ENCODE measurements at places on chromosomes 16 and 17. TPM values are rescaled to one million over a fixed set of nuclear protein-coding genes. Genes with fewer than 3 reads are reported as not detected.

The ATPAF2 gene
- total RNA-seq = 20.6 TPM

The KRT39 gene
- total RNA-seq = not detected

The KRT17 gene
- 1.2 TPM for total RNA-seq

The SMPD3 gene
- total RNA-seq = not detected

The CHD9 gene
- 63.6 TPM for total RNA-seq

The TRIM16 gene
- 35.3 TPM for total RNA-seq

The SLX1B gene
- total RNA-seq = 20.1 TPM

The MT1M gene
- total RNA-seq = 24.6 TPM

The ABI3 gene
- under 0.01 TPM for total RNA-seq

The KRT24 gene
- not detected for total RNA-seq

The SEZ6 gene
- total RNA-seq = not detected

The CNTNAP1 gene
- 15.8 TPM for total RNA-seq

The ABCC11 gene
- under 0.01 TPM for total RNA-seq

The SMARCE1 gene
- 70.2 TPM for total RNA-seq

The NOS2 gene
- not detected for total RNA-seq

The ESRP2 gene
- under 0.01 TPM for total RNA-seq

The CYGB gene
- total RNA-seq = 13.9 TPM

The TBX6 gene
- total RNA-seq = not detected

The DNAI2 gene
- not detected for total RNA-seq

The BICDL2 gene
- total RNA-seq = not detected

The SSTR5 gene
- not detected for total RNA-seq

The NOG gene
- total RNA-seq = not detected

The AOC2 gene
- total RNA-seq = 0.73 TPM

The GAS7 gene
- 18.4 TPM for total RNA-seq

The LGALS9C gene
- not detected for total RNA-seq

The CA7 gene
- total RNA-seq = not detected

The TMEM88 gene
- 0.20 TPM for total RNA-seq

The PCYT2 gene
- 75.5 TPM for total RNA-seq

The CDK3 gene
- 0.98 TPM for total RNA-seq

The RUNDC3A gene
- total RNA-seq = under 0.01 TPM

The TNFRSF13B gene
- not detected for total RNA-seq

The PYDC1 gene
- total RNA-seq = not detected

The RSPRY1 gene
- 41.2 TPM for total RNA-seq
